ENCODE measurements at places on chromosomes 6 and 20.

DNA sequence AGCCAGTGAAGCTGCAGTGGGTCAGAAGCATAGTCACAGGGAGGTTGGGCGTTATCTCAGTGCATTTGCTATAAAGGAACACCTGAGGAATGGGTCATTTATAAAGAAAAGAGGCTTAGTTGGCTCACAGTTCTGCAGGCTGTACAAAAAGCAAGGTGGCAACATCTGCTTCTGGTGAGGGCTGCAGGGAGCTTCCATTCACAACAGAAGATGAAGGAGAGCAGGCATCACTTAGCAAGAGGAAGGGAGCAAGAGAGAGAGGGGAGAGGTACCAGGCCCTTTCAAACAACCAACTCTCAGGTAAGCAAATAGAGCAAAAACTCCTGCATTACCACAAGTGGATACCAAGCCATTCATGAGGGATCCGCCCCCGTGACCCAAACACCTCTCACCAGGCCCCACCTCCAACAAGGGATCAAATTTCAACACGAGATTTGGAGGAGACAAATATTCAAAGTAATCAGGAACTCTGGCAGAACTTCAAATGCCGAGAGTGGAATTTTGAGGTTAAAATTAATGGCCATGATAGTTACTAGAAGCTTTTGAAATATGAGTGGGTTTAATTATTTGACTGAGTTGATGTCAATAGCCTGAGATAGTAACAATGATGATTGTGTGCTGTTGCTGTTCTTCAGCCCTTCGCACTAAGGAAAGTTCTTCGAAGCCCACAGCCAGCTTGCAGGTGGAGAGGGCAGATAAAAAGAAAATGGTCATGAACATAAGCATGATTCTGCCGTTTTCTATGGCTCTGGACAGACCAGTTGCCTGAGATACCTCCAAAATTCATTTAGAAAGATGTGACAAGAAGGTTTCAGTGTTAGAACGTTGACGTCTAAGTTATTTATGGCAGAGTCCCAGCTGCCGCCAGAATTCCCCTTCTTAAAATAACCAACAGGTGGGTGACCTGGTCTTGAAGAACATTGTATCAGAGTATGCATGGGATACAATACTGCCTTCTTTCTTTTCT lies 55.3 kb upstream of the ADTRP start:
- no peak for DNase-seq

DNA sequence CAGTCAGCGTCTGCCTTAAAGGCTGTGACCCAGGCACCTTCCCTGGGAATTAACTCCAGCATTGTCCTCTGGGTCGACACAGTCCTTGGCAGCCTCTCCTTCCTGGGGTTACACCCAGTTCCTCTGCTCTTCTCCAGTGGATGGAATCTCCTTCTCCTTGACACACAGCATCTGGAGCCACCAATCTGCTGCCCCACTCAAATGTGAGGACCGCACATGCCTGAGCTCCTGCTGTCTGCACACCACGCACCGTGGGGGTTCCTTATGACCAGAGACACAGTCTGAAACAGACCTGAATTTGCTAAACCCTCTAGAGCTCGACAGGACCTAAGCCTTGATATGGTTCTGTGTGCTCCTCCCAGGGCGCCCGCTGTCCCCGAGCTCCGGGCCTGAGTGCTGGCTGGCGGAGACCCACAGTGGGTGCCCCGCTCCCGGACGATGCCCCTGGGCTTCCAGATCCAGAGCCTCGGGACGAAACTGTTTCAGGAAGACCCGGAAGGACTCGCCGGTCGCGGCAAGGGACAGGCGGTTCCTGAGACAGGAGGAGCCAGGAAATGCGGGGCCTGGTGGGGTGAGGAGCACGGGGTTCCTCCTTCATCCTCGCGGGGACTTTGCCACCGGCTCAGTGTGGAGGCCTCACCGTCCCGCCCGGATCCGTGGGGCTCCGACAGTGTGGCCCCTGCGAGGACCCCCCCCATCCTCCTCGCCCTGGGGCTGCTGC lies 2.5 kb upstream of the RAET1G start:
- no peak for DNase-seq

GRCh38 chr6:154440022-154440421 lies 70.5 kb downstream of the CNKSR3 start:
- DNase-seq, result no peak

DNA sequence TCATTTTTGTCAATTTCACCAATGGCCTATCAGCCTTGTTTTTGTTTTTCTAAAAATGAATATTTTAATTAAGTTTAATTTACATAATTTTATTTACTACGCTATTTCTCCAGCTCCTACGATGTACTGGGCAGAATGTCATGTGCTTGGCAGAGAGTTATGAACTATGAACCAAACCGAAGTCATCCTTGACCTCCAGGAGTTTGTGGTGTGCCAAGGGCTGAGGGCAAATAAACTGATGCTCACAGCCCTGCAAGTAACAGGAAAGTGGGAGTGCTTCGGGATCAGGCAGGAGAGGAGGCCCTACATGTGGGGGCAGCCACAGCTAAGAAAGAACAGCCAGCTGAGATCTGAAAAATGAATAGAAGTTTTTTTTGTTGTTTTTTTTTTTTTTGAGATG lies 38.6 kb downstream of the ZNF217 start:
- DNase-seq, result no peak

GRCh38 chr6:63346217-63346835 lies 26.5 kb upstream of the LGSN start:
- DNase-seq, result no peak

GRCh38 chr6:97141756-97142155 lies 141.3 kb downstream of the MMS22L start:
- no peak for DNase-seq

DNA sequence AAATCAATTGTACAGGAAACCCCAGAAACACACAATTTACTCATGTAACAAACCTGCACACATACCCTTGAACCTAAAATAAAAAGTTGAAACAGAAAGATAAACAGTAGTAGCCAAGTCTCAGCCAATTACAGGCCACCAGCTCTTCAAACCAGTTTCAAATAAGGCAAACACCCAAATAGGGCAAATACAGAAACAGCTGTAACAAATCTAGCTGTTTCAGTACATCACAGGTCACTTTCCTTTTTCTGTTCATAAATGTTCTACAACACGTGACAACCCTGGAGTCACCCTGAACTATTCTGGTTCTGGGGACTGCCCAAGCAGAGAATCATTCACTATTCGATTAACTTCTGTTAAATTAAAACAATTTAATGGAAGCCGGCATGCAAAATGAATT lies 329.0 kb downstream of the GJA1 start:
- no peak for DNase-seq

- DNase-seq, result no peak
These were observed 67.9 kb upstream of the SNX9 start for GRCh38 chr6:157755032-157755745.

DNA sequence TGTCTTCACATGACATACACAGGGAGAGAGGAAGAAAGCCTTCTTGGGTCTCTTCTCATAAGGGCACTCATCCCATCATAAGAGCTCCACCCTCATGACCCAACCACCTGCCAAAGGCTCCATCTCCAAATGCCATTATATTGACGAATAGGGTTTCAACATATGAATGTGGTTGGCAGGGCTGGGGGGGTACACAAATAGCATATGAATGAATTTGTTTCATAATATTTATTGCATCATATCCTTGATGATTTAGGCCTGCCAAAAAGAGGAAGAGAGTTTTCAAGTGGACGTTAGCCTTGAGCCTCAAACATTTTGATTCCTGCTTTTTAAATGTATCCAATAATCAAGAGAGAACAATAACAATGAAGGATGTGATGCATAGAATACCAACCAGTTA lies 26.2 kb upstream of the OPRM1 start:
- no peak for DNase-seq

DNA sequence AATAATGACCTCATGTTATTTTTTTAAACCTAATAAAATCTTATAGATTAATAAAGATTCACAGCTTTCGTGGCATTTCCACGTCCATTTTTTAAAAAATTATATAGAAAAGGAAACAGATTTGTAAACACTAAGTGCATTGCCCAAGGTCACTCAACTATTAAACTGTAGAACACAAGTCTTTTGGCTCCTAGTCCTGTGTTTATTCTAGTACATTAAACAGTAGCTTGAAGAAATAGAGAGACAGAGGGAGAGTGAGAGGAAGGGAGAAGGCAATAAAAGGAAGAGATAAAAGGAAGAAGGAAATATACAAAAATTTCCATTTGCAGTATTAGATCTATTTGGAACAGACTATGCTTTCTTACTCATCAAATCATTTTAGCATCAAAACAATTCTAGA lies 586.7 kb upstream of the CITED2 start:
- no peak for DNase-seq

DNA sequence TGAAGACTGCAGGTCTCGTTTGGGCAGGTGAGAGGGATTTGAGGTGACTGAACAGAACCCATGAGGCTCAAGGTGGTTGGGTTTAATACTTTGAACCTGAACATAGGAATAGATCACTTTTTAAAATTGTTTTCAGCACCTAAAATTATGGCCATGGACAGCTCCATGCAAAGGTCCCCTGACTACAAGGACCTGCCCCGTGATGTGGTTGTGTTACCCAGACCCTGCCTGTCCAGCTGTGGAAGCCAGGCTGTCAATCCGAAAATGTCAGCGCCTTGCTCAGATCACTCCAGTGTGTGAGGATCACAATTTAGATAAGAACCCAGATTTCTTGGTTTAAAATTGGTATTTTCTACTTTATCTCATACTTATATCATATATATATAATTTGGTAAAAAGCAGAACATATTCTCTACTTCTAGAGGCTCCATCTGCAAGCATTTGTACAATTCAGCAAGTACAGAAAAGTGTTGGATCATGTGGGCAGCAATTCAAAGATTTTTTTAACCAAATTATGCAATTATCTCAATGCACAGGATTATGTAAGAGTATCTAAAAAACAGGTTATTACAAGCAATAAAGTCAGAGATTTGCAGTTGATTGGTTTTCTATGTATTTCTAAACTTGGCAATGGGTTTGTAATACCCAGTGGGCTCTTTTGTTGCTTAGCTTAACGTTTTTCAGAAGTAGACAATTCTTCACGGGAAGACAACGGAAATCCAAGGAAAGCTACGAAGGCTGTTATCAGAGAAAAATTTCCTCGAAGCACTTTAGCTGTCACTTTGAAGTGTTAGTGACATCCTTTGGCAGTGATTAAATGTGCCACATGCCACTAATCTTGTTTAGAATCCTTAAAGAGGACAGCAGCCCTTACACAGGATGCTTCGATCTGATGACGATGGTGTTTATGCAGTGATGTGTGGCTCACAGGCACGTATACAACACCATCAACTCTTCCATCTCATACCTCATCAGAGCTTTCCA lies 24.1 kb upstream of the RPS6KA2 start:
- DNase-seq, result no peak

- DNase-seq, result no peak
These were observed 6.0 kb upstream of the ZBTB22 start for GRCh38 chr6:33323623-33323948.

DNA sequence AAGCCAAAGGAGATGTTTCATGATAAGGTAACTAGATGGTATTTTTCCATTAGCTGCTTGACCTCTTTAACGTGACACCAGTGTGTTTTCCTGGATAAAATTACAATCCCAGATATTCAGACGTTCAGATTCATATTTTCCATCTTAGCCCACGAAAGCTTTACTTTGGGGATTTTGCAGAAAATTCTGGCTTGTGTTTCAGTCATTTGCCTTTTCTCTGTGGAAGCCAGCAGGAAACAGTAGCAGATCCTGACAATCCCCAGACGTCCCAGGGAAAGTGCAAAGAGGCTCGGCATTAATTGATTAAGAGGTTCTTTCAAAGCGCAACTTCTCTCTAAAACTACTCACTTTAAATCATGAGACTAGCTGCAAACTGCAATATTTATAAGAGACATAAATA lies 243.6 kb downstream of the UST start:
- DNase-seq, result no peak

- no peak for DNase-seq
These were observed 224.3 kb downstream of the MAFB start for GRCh38 chr20:40464731-40465208.

- no peak for DNase-seq
These were observed 364 bp upstream of the SPDEF start for GRCh38 chr6:34556493-34556892.

DNA sequence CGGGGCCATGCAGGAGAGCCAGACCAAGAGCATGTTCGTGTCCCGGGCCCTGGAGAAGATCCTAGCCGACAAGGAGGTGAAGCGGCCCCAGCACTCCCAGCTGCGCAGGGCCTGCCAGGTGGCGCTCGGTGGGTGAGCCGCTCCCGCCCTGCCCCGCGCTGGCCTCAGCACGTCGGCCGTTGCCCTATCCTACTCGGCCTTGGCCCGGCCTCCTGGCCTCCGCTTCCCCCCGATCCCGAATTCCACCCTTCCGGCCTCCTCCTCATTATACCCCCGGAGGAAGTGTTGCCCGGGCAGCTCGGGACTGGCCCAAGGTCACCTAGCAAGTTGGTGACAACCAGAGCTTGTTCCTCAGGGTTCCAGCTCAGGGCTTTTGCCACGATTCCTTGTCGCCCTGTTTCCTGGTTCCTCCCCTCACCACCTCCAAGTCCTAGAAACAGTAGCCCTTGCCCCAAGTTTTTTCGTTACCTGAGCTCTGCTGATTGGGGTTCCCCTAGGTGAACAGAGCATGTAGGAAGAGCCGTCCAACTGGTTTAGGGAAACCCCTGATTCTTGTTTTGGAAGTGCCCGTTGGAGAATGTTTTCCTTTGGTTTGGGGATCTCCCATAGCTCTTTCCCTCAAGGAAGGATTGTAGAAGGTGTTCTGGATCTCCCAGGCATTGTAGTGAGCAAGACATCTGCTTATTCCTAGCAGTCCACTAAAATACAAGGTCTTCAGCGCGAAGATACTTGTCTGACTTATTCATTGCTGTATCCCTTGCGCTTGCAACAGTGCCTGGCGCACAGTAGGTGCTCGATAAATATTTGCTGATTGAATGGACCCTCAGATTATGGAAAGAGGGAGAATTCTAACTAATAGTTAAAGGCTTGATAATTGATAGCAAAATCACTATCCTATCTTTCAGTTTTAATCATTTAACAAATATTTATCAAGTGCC lies 641 bp downstream of the ARFGEF2 start:
- peak; percentile 61 for DNase-seq

DNA sequence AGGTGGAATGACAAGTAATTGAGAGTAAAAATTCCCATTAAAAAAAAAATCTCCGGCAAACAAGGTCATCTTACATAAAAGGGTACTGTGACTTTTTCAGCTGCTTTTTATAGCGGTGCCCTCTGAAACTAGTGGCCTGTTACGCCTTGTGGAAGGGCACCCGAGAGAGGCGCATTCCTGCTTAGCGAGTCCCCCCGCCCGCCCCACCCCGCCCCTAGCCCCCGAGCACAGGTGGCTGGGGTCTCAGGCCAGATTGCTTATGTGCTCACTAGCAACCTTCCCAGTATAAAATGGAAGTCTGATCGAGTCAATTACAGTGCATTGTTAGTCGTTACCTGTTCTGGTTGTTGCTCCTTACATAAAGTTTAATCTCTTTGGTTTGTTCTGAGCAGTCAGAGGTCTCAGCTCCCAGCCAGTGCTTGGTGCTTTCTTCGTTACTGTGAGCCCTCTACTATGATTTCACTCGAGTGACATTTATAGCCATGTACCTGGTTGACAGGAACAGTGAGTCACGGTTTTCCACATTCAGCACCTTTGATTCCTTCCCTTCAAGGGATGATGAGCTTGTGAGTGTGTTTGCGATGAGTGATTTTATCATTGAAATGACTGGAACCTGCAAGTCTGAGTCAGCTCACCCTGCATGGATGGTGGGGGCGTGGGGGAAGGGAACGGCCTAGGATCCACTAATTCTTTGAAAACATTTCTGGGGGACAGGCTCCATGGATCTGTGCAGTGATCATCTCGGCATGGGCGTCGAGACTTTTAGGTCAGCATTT lies 47.6 kb downstream of the ZDHHC14 start:
- no peak for DNase-seq

- no peak for DNase-seq
These were observed 13.0 kb downstream of the GFOD1 start for GRCh38 chr6:13474360-13474759.

All from SJSA1 (cell line).